Activated CD4-positive, alpha-beta T cell treated with anti-CD3 and anti-CD28 coated beads for 24 hours (primary cell): ENCODE measurements at places on chromosomes 7 and 10.

- DNase-seq = no peak
Measured at GRCh38 chr10:23111517-23112286, 16.3 kb downstream of the MSRB2 start.

GRCh38 chr10:70478191-70479164 is at the start of gene PALD1:
PALD1 (plus strand) TSS chr10:70478767; CDS start chr10:70525952, 47,185 bp downstream.
- DNase-seq = peak; percentile 22

GRCh38 chr7:139576179-139576973 is 52.9 kb downstream of the CLEC2L start:
- DNase-seq = no peak

DNA sequence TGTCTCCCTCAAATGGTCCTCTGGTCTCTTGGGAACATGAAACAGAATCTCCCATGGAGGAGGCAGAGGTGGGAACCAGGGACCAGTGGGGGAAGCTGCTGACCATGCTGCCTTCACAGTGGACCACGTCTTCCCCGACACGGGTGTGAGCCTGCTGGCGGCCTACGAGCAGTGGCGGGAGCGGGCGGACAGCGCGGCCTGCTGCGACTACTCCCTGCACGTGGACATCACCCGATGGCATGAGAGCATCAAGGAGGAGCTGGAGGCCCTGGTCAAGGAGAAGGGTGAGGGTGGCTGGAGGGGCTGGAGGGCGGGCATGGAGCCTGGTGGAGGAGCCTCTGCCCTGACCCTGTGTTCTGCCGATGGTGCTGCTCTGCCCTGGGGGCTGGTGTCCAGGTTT is 8.0 kb downstream of the DPYSL4 start:
- no peak for DNase-seq

GRCh38 chr7:114508086-114508485 is 93.5 kb downstream of the FOXP2 start:
- no peak for DNase-seq

- no peak for DNase-seq
Measured at GRCh38 chr10:28082316-28082715, 83.4 kb upstream of the ODAD2 start.

GRCh38 chr10:1142596-1142995 is 86.4 kb downstream of the WDR37 start:
- DNase-seq = no peak

DNA sequence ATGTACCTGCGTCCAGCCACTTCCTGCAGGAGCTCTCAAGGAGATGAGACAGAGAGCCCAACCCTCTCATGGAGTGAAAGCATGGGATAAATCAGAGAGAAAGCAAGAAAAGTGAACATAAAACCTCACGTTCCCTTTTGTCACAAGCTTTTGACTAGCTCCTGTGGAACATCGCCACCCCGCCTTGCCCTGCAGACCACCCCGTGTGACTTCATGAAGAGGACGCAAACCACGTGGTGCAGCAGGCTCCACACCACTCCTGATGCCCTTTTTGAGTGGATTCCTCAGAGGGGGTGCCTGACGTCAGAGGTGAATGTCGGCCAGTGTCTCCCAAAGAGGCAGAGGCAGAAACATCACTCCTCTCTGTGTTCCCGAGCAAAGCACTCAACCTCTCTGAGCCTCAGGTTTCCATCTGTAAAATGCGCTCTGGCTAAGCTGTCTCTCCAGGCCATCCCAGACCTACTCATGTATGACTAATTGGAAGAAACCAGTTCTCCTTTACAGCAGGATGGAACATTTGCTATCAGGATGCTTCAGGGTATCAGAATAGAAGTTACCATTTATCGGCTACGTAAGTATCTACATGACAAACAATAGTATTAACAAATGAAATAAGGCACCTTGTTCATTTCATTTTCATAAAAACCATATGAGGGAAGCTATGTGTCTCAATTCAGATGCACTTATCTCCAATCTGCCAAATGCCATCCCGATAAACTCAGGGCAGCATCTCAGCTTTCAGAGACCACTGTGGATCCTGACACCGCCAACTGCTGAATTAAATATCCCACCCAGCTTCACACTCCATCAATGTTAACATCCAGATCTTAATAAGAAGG is 5.3 kb downstream of the ZNF488 start:
- no peak for DNase-seq

DNA sequence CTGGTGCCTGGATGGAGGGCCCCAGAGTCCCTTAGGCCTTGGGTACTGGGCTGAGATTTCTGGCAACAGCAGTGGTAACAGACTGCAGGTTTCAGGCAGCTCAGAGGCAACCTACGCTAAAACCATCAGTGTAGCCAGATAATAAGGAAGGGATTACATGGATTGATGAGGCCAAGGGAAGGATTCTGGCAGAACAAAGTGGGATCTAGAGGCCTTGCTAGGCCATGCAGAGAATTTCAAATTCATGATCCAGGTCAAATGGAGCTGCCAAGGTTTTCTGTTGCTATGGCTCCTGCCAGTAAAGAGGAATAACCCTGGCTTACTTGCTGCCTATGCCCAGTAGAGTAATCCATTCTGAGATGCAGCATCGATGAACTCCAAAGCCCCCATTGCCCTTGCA is 445.7 kb downstream of the ADRA2A start:
- DNase-seq = no peak

DNA sequence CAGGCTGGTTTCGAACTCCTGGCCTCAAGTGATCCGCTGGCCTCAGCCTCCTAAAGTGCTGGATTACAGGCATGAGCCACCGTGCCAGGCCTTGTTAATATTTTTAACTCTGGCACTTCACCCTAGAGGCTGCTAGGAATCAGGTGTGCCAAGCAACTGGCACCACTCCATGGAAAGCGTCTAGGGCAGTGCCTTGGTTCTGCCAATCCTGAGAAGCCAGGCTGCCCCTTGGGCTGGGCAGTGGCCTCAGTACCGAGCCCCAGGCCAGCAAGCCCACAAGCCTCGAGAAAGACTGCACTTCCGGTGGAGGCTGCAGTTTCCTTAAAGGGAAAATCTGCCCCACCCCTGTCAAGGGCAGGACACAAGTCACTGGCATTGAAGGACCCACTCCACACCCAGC is 11.3 kb downstream of the ALKBH4 start:
- DNase-seq = no peak

GRCh38 chr7:16062269-16062668 is 359.1 kb downstream of the CRPPA start:
- no peak for DNase-seq

- no peak for DNase-seq
Measured at GRCh38 chr7:151623766-151624165, 104.1 kb upstream of the RHEB start.

DNA sequence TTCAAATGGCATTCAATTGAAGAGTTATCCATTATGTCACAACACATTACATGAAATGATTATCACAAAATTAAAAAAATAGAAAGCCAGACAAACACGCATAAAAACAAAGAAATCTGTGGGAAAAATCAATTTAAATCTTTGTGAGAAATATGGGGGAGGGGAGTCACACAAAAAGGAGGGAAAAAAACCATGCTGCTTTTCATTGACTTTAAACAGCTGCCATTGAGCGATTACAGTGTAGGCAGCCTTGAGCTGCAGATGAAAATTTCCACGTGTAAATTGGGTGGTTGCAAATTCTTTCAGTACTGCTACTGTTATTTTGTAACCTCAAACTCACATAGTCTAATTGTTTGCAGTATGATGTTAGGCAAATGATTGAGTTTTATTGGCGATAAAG is 889.9 kb upstream of the PHF14 start:
- no peak for DNase-seq

- no peak for DNase-seq
Measured at GRCh38 chr7:15765753-15766152, 79.3 kb upstream of the MEOX2 start.

DNA sequence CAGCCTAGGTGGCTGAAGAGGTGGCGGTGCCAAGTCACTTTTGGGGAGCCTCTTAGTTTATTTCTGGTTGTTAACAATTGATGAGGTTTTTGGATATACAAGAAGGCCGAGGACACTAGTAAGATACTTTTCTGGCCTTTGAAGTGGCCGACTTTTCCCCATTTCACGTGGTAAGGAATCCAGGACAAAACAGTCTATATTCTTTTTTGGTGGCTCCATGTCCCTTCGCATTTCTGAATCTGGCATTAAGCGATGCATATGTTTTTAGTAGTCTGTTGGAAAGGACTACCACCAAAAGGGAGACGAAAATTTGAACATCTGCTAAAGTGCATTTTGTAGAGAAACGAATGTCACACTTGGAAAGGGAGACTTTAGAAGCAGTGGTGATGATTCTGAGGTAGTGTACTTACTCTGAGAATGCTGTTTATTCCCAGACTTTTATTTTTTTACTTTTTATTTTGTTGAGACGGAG is 1.5 kb downstream of the MLLT10 start:
- no peak for DNase-seq

DNA sequence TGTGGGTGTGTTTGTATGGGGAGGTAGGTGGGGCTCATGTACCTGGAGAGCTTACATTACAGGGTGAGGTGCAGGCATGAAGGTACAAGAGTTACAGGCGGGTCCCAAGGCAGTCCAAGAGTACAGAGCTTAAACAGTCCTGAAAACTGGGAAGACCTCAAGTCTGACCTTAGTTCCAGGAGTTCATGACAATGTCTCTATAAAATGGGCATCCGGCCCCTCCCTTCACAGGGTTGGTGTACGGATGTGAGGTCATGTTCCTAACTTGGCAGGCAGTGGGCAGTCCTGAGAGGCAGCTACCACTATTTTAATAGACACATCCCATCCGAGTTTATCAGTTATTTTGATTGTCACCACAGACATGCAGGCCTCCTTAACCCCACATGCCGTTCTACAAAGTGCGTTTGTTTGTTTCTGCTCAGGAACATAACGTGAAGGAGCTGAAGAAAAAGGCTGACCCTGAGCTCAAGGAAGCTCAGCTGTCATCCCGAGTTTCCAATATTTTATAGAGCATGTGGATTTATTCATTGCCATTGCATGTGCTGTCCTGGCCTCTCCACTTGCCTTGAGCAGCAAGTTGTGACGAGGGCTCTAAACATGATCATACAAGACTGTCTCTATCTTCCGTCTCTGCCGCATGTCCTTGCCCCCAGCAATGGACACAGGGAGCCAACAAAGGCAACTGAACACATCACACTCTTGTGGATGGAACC is 647.5 kb upstream of the IGFBP3 start:
- no peak for DNase-seq

GRCh38 chr10:60944058-60944909 is at the start of gene RHOBTB1:
RHOBTB1 (minus strand) TSS chr10:60944185; CDS start chr10:60911542, 32,643 bp downstream.
- no peak for DNase-seq

- no peak for DNase-seq
Measured at GRCh38 chr7:142833174-142834048, 21.5 kb upstream of the EPHB6 start.

GRCh38 chr7:94832051-94832450 is 75.3 kb upstream of the PPP1R9A start:
- no peak for DNase-seq

DNA sequence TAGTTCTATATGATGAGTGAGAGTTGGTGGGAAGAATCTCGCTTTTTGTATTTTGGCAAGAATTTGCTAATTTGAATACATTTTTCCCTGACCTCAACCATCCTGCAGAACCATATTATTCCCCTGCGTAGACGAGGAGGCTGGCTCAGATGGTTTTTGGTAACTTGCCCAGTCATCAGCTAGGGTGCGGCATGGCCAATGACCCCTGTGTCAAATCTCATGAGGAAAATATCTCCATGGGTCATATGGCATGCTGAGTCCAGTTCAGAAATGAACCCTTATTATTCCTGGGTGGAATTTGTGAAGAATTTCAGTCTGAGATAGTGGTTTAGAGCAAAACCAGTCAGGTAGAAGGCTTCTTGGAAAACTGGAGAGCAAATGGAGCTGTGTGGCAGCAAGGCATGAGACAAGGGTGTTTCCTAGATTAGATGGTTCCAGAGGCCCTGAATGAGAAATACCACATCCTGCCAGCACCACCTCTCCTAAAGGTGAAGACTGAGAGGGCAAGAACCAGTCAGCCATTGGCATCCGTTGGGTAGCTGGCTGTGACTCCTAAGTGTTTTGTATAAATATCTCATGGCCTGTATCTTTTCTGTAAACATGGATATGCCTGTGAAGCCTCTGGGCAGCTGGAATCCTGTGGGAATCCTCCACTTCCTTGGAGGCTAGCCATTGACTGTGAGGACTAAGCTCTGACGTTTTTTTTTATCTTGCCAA is 5.8 kb upstream of the UPP1 start:
- no peak for DNase-seq
